ENCODE measurements at places on chromosomes 1 and 21.
A peak's percentile ranks its signal among the peaks of the same experiment; 100 is the strongest.

GRCh38 chr1:42833981-42834380, 12.4 kb upstream of the ZNF691 start:
- no peak for DNase-seq

DNA sequence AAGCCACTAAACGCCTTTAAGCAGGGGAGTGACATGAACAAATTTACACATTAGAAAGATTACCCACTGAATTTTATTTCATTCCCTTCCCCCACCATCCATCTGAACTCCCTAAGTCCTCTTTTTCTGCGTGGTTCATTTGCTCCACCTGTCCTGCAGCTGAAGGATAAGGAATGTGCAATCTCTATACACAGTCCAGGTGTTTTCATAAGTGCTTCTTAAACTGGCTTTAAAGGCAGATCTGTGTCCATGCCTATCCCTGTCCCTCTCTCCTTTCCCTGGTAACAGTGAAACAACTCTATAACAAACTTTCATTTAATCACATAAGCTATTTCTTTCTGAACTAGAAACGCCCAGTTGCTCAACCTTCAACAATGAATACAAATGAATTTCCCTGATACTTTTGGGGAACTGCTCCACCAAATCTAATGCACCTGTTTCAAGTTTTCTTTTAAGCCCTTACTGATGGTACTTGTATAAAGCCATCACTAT, 8.4 kb downstream of the GSTM3 start:
- no peak for DNase-seq

DNA sequence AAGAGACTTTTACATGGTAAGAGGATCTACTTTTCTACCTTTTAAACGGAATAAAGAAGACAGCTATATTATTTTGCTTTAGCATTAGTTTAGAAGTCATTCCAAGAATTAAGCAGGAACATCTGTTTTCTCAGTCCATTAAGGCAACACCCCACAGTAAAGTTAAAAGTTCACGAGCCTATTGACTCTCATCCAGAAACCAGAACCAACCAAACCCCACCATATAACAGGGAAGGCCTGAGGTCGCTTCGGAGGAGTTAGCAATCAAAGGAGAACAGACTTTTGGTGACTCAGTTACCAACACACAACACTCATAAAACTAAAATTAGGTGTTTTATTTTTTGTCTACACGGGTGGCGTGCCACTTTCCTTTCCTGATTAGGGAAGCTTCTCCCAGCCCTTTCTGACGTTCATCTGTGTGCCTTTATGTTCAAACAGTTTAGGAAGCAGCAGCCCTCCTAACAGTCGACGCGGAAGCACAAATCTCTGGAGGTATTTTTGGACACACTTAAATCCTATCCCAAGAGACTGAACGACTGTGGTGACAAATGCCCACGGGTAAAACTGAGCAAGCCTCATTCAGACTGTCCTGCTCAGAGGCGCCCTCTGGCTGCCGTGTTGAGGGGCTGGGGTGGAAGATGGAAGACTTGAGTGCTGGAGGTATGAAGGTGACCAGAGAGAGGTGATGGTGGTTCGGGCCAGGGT, 8.6 kb upstream of the PLA2G2C start:
- peak; percentile 40 for DNase-seq

DNA sequence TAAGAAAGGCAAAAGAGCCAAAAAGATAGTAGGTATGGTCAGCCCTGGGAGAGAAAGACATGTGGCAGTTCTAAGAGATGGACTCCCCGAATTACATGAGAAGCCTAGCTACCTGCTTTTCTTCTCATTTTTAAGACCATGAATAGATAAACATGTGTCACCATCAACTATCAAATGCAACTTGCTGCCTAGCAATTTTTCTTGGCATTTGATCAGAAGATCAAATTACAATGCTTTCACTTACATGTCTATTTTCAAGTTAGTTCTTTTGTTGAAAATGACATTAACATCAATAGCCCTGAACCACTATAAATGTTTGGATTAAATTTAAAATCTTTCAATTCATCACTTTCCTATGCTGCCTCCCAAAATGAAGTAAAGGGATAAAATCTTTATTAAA, 212.3 kb downstream of the HHIPL2 start:
- DNase-seq, result peak; percentile 12

- no peak for DNase-seq
Observed at GRCh38 chr1:45644661-45645060, 20.8 kb upstream of the CCDC17 start.

DNA sequence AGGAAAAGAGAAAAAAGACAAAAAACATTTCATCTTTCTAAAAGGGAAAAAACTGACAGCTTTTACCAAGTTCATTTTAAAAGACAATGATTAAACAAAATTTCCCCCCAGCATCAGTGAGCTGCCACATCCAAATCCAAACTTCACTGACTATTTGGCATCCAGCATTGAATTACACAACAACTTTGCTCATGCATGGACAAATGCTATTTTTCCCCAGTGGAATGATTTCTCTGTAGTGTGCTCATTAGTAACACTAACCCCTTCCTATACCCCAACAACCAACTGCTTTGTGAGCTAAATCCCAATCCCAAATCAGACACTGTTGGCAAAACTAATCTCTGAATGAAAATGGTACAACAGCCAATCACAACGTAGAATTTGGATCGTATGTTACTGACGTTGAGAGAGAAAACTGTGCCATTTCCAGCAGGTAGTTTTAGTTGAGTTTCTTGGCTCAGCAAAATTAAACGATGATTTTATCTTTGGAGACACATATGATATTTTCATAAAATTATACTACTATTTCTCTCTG, 37.9 kb downstream of the PIK3R3 start:
- no peak for DNase-seq

GRCh38 chr1:70812442-70813109, 235.0 kb downstream of the PTGER3 start:
- peak; percentile 3 for DNase-seq

DNA sequence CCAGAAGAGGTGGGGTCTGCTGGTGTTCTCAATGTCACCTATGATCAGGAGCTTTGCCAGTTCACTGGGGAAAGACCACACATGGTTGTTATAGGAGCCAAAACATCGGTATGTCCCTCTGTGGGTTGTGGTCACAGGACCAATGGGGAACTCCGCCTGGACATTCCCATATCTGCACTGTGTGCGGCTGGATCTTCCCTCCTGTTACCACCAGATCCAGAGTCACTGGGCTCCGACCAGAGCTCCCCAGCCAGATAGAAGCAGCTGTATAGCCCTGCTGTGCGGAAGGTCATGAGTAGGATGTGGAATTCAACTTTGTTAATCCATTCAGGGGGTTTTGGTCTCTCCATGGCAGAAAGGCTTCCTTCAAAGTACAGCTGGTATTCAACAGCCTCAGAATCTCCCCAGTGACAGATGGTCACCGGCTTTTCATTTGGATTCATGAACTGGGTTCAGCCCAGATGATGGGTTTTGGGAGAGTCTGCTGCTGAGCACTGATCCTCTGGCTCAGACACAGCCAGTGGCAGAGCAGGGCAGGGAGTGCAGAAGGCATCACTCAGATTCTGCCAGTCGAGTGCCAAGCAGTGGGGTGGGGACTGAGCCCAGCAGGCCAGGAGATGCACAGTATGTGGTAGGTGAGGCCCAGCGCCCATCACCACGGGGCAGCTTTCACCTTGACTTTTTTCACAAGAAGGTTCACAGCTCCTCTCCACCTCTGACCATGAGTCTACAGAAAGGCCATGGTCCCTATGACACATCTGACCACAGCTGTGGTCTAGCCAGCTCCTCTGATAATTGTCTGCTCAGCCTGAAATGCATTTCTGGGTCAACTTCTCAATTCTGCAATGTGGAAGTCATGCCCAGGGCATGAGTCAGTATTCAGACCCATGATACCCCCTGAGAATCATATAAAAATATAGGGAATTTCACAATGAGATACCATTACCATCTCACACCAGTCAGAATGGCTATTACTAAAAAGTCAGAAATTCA, 2.9 kb upstream of the SHCBP1L start:
- DNase-seq, result peak; percentile 90

DNA sequence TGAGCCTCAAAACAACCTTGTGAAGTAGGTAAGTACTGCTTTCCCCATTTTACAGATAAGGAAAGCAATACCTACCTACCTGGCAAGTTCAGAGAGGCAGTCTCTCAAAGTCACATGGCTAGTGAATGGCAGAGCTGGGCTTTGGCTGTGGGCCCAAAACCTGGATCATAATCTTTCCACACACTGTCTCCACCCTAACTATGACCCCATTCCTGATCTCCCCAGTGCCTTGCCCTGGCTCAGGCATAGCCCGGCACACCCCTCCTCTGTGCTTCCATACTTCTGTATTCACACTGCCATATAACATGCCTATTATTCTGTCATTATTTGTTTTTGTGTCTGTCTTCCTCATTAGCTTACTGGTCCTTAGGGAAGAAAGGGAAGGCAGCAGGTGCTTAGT, 15.9 kb downstream of the GNG12 start:
- DNase-seq, result no peak

DNA sequence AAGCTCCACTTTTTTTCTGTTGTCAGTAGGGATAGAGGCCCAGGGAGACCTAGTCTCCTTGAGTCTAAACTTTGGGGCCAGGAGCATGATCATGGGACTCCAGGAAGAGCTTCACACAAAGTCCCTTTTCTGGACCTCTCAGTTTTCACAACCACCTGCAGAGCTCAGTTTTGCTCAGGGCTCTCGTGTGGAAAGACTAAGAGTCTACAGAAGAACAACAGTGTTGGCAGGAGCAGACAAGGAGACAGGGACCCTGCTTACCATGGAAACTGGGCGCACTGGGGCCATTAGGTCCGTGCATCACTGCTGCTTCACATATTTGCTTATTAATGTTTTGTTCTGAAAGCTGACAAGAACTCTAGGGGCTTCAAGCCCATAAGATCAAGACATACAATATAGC, 63.9 kb upstream of the HSD17B7 start:
- DNase-seq, result no peak

DNA sequence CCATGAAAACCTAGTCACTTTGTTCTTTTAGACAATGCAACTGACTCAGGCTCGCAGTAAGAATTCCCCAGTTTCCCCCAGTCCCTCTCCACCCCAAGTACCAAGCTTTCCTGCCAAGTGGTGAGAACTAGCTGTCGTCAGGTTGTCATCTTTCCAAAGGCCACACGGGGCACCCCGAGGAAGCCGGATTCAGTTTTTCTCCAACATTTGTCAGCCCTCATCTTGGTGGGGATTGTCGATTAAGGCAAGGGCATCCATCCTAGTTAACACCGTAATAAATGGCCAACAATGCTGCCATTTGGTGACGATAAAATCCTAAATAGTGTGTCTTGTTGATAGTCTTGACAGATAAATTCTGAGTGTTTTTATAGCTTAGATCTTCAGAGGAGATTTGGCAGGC, 55.9 kb upstream of the PROX1 start:
- no peak for DNase-seq

DNA sequence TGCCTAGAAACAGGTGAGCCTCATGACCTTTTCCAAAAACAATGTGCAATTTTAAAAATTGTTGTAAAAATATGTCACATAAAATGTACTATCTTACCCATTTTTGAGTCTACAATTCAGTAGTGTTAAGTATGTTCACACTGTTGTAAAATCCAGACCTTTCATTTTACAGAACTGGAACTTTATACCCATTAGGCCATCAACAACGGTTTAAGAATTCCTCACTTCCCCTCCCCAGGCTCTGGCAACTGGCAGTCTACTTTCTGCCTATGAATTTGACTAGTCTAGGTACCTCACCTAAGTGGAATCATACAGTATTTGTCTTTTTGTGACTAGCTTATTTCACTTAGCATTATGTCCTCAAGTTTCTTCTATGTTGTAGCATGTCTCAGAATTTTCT, 8.6 kb downstream of the CTSE start:
- DNase-seq, result no peak

GRCh38 chr1:225865514-225865913, 16.7 kb downstream of the TMEM63A start:
- DNase-seq, result no peak

DNA sequence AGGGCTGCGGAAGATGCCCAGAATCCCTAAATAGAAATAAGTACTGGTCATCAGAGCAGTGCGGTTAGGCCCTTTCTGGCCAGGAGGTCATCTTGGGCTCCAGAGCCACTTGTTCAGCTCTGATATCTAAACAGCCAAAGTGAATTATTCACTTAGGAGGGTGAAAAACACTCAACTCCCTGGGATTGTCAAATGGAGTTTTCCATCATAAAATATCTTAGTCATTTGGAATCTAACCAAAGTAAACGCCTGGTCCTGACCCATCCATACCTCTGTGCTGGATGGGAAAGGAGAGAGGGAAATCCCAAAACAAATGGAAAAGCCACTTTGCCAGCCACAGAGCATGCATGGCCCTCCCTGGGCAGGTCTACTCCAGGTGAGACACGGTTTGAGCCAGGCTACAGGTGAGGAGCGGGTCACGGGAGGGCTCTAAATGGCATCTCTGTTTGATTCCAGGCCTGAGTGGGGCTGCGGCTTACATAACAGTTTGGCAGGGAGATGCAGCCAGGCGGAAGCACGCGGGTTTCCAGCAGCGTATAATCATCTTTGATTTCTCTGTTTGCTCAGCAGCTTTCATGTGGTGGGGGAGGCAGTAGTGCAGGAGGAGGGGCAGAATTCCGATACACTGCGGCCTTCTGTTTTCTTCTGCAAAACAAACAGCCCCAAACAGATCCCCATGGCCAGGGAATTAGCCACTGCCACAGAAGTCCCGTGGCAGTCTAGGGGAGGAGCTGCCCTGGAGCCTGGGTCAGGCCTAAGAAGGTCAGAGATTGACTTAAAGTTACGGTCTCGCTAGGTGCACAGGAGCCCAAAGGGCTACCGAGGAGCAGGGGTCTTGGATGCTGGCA, 59.1 kb upstream of the ZNF648 start:
- peak; percentile 54 for DNase-seq

DNA sequence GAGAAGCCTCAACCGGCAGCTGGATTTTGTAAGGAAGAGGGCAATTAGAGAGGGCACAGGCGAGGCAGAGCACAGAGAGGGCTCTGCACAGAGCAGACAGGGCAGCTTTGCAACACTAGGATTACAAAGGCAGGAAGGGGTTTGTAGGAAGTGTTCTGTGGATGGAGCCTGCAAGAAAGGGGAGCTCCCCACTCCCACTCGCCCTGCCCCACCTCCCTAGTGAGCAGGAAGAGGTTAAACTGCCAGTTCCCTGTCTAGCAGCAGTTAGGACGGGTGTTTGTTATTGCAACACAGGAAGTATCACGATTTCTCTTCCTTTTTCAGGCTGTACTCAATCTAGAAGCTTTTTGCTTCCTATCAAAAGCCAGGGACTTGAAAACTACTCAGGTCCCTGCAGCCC, 63.3 kb upstream of the LRRC8D start:
- DNase-seq, result peak; percentile 8

GRCh38 chr1:29973406-29973805, 737.1 kb downstream of the PTPRU start:
- peak; percentile 20 for DNase-seq
